ENCODE measurements at places on chromosomes 16 and 17.

GRCh38 chr16:1019231-1020090 is 37.9 kb downstream of the SOX8 start:
- peak; percentile 12 for DNase-seq

- DNase-seq, result no peak
These were observed 7.1 kb upstream of the B4GALNT2 start for GRCh38 chr17:49125449-49125848.

- DNase-seq, result no peak
These were observed 8.3 kb downstream of the ABAT start for GRCh38 chr16:8682551-8683259.

DNA sequence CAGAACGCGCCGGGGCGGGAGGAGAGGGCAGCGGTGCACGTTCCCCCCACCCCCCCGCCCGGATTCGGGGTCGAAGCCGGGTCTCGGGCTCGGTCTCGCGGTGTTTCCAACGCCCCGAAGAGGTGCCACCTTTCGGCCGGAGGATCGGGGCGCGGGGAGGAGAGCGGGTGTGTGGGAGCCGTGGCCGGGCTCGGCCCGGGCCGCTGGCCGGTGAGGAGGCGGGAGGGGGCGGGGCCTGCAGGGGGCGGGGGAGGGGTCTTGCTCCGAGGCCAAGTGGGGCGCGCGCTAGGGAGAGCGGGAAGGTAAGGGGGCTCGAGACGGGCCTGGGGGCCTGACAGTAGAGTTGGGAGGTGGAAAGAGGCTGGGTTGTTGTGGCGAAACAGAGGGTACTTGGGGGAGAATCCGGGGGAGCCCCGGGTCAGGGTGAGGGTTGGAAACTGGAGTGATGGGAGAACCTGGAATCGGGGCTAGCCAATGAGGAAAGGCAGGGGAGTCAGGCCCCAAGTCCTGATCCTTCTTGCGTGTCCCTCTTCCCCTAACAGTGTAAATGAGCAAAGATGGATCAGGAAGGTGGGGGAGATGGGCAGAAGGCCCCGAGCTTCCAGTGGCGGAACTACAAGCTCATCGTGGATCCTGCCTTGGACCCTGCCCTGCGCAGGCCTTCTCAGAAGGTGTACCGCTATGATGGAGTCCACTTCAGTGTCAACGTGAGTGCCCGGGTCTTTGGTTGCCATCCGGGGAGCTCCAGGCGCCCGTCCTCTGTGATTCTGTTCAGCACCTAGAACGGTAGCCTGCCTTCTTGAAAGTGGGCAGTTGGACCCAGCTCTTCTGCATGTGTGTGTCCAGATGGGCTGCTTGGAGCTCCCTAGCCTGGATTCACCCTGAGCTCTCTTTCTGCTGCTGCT is 873 bp downstream of the SETD1A start:
- DNase-seq, result no peak

DNA sequence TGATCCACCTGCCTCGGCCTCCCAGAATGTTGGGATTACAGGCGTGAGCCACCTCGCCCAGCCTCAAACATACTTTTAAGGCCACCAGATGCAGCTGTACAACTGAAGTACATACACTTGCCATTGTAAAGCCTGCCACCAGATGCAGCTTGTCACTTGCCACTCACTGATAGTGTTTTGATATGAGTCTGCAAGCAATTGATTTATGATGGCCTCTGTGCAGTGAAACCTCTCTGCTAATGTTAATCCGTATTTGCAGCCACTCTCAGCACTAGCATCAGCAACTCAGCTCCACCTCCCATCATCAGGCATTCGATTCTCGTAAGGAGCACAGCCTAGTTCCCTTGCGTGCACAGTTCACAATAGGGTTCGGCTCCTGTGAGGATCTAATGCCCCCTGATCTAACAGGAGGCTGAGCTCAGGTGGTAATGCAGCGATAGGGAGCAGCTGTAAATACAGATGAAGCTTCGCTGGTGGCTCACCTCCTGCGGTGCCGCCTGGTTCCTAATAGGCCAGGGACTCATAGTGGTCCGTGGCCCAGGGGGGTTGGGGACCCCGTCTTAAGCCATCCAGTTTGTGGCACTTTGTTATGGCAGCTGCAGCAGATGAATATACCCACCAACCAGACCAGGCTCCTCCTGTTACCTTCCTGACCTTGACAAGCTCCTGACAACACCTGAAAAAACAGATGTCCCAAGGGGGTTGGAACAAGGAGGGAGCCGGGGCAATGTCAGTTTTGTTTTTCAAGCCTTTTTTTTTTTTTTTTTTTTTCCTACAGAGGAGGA is 1.3 kb upstream of the HERPUD1 start:
- DNase-seq, result no peak

DNA sequence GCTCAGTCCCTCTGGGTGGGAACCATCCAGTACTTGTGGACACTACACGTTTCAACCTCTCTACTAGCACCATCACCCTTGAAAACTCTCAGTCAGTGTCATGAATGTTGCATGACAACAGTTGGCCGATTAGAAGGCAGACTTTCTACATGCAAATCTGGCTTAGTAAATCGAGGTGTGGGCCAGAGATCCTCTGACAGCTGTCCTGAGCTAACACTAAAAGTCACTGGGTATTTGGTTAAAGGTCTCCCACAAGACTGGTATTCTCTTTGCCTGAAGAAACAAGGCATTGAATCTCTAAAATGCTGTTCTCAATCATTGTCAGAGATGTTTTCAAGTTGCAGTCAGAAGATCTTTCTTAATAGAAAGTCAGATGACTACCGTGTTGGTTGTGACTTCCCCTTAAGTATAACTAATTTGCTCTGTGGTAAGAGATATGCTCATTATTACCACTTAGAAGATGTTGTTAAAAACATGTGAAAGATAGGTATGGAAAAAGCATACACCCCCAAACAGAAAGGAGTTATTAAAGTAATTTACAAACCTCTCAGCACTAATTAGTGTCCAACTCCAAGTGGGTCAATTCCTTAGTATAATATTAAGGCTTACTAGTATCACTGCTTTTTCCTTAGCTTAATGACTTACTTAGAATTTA is 62.3 kb downstream of the WNT3 start:
- DNase-seq, result no peak

DNA sequence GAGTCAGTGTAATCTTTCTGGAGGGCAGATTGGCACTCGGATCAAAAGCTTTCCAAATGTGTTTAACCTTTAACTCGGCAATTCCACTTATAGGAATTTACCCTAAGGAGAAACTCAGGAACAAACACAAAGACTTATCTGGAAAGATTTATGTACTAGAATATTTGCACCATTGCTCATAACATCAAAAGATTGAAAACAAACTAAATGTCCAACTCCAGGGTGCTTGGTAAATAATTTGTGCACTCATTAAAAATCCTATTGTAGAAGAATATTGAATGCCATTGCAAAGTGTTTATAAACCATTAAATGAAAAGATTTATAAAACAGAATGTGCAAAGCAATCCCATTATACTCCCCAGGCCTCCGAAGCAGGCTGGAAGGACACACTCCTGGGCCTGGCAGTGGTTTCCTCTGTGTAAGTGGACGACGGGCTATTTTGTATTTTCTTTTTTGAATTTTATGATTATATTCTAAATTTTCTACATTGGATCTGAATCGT is 18.7 kb upstream of the RBFOX3 start:
- DNase-seq, result no peak

DNA sequence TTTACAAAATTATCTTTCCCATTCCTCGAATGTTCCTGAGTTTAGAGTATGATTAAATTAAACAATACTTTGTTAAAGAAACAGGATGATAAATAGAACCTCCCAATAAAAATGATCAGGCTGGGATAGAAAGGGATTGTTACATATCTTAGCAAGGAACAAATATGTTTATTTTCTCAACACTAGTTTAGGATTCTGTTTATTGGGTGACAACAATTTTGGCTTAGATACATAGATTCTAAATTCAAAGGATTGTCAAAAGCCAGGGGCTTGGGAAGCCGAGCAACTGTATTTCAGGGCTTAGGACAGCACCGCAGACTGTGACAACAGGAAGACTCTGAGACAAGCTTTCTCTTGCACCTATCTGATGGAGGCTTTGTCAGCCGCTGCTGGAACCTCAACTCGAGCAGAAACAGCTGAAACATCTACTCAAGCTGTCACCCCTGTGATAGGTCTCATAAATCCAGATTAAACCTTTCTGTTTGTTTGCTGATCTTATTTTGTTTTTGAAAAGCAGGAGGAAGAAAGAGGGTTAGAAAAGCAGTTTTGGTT is 562.8 kb upstream of the ZFHX3 start:
- DNase-seq, result no peak

DNA sequence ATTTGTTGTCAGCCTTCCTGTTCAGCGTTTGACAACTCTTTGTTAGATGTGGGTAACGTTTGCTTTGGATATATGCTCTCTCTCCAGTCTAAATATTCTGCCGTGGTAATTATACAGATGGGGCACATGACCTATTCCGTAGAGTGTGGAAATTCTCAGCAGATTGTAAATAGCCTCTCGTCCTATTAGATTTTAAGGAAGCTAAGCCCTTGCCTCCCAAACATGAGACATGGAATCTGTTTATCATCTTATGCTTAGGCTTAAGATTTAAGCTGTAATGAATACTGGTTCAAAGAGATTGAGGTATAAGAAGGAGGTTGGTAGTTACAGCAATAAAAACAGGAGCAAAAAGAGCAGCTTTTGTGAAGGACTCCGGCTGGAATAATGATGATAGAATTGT is 87.4 kb downstream of the RBFOX1 start:
- no peak for DNase-seq

GRCh38 chr17:73749928-73750605 is 105.8 kb upstream of the SDK2 start:
- no peak for DNase-seq

DNA sequence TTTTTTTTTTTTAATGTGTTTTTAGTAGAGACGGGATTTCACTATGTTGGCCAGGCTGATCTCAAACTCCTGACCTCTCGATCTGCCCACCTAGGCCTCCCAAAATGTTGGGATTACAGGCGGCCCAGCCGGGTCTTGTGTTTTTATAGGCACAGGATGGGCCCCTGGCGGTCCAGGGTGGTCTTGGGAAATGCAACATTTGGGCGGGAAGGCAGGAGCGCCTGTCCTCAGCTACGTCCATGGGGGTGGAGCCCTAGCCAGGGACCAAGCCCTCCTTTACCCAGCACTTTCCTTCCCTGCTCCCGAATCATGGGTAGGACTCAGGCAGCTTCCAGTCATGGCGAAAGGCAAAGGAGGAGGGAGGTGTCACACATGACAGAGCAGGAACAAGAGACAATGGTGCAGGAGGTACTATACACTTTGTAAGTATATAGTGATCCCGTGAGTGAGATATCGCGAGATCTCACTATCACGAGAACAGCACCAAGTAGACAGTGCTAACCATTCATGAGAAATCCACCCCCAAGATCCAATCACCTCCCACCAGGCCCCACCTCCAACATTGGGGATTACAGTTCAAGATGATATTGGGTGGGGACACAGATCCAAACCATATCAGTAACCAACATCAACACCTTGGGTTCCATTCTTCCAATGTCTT is 226.7 kb upstream of the WSCD1 start:
- DNase-seq, result no peak

GRCh38 chr17:36777118-36777517 is 160.2 kb upstream of the LHX1 start:
- no peak for DNase-seq

GRCh38 chr16:19835196-19835595 is 49.5 kb downstream of the GPRC5B start:
- no peak for DNase-seq

All from cerebellum (tissue), 4 donors.